ENCODE measurements at places on chromosomes 7 and 10. TPM values are rescaled to one million over a fixed set of nuclear protein-coding genes. Genes with fewer than 3 reads are reported as not detected.
A peak's percentile ranks its signal among the peaks of the same experiment; 100 is the strongest.

- no peak for DNase-seq
These were observed 18.7 kb downstream of the SEC24C start for GRCh38 chr10:73762915-73763314.

DNA sequence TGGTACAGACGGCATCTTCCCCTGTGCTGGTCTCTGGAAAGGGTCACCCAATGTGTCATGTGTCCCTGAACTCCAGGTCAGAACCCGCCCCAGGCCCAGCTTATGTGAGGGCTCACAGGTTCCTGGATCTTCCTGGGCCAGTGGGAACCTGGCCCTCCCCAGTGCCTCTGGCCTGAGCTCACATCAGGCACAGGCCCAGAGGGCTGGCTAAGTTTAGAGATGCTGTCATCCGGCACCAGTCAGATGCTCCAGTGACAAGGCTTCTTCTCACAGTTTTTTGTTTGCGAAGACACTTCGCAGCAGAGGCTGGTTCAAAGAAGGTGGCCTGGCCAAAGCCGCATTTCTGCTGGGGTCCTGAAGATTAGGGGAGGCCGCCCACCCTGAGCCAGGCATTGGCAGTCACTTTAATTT, 11.8 kb downstream of the CAMK2B start:
- DNase-seq = no peak

DNA sequence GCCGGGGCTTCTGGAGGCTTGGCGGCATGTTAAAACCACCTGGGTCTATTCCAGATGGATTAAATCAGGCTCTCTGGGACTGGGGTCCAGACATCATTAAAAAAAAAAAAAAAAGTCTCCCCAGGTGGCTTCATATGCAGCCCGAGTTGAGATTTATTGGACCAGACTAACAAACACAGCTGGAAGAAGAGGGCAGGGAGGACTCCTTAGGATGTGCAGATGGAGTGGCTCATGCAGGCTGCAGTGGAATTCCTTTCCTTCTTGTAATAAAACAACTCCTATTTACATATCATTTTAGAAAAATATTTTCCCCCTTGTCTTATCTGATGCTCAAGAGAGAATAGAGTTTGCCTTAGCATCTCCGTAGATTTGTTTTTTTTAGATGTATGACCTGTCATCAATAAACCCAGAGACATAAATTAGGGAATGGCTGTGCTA, 238.1 kb downstream of the CAMK1D start:
- DNase-seq = no peak

- DNase-seq = peak; percentile 26
These were observed 587 bp downstream of the HOXA10 start for GRCh38 chr7:27173511-27173955.

DNA sequence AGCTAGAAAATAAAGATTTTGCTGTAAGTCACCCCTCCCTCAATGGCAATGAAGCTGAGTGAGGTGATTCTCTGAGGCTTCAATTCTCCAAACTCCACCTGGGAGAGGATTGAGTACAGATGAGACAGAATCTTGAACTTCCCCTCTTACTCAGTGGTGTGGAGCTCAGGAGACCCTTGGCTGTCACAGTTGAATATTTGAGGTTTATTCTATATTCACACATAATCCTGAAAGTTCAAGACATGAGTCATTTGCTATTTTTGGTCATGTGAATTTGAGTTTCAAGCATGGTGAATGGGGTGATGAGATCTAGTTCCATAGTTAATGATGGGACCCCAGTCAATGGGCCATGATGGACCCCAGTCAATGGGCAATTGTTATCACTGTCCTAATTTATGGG, 13.9 kb upstream of the TECTB start:
- DNase-seq = no peak

GRCh38 chr10:11510281-11510680, 101.2 kb downstream of the USP6NL start:
- DNase-seq = no peak

- DNase-seq = no peak
These were observed 60.3 kb downstream of the ATOH7 start for GRCh38 chr10:68171539-68172080.

DNA sequence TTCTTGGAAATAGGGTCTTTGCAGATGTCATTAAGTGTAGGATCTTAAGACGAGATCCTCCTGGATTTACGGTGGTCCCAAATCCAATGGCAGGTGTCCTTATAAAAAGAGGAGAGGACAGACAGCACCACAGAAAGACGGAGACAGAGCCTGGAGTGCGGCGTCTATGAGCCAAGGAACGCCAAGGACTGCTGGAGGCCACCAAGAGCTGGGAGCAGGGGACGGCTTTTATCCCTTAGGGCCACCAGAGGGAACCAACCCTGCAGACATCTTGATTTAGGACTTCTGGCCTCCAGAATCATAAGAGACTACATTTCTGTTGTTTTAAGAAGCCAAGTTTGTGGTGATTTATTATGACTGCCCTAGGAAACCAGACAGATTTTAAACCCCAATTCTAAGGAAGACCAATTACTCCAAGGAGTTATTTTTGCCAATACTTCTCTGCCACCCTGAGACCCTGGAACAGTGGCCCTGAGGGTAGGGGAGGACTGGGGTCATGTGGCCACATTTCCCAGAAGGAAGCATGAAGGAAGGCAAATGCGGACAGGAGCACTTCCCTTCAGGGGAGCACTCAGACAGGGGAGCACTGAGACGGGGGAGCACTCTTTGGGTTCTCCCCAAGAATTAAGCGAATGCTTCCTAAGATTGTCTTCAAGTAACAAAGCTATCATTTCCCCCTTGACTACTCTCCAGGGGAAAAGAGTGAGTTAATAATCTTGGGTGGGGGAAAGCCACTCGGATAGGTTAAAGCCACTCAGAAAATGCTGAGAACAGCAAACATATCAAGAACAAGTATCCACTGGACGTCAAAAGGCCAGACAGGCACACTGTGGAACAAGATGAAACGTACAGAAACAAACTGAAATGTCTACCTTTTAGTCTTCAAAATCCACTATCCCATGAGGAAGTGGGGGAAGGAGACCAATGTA, 67.5 kb downstream of the CHST15 start:
- peak; percentile 31 for DNase-seq

GRCh38 chr7:70436790-70437350, 695.1 kb upstream of the GALNT17 start:
- no peak for DNase-seq

- no peak for DNase-seq
These were observed 9.1 kb downstream of the CELF2 start for GRCh38 chr10:11026773-11027172.

- DNase-seq = no peak
These were observed 81.8 kb downstream of the COL13A1 start for GRCh38 chr10:69883310-69884023.

DNA sequence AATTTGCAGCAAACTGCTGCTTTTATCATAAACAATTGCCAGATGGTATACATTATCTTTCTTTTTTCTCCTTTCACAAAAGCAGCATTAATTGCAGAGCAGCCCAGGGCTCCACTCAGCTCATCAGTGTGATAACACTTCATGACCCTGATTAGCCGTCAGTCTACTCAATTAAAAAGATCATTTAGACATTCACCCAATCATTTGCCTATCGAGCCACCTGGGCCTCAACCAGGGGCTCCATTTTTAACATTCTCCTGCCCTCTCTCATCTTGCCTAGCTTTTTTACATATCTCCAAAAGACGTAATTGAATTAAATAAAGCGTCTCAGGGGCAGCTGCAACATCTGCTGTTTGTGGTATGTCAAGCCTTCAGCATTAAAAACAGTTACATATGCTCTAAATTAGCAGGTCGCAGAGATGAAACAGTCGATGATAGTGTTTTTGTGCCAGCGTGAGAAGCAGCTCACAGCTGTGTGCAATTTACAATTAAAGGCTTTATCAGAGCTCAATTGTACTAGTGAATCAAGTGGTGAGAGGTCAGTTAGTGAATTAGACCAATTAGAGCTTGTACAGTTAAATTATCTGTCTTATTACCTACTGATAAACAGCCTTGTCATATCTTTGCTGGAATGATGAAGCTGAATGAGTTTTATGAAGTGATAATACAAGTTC, 522.5 kb downstream of the ETV1 start:
- no peak for DNase-seq

GRCh38 chr10:132616170-132616995, 78.8 kb downstream of the INPP5A start:
- DNase-seq = no peak

- no peak for DNase-seq
These were observed 9.6 kb upstream of the EBF3 start for GRCh38 chr10:129973674-129974059.

DNA sequence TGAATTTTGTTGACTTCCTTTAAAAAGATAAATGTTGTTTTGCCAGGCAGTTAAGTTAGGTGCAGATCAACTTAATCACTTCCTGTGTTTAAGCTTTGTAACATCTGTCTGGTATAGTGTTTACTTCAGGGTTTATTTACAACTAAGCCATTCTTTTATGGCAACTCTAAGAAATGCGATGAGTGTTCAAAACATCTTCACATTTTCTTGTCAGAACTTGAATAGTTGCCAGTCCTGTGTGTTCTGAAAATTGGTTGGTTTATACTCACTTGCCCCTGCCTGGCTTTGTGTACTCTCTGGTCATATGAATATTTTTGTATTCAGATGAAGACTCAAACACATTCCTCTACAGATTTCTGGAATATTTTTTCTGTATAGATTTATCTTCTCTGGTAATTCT, 327.2 kb downstream of the MDFIC start:
- peak; percentile 30 for DNase-seq

DNA sequence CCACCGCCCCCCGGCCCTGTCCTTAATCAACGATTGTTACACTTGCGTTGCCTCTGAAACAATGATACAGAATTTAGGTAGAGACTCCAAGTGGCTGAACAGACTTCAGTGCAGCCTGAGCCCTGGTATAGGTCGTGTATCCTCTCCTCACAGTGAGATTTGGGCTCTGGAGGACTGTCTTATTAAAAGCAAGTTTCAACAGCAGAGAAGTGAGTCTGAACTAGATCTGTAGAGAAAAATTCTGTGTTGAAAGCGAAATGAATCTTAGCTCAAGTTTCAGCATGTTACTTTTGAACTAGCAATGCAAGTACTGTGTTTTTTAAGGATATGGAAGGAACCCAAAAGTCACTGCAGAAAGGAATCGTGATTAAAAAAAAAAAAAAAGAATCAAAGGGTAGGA, 103.1 kb downstream of the HOXA1 start:
- DNase-seq = no peak

DNA sequence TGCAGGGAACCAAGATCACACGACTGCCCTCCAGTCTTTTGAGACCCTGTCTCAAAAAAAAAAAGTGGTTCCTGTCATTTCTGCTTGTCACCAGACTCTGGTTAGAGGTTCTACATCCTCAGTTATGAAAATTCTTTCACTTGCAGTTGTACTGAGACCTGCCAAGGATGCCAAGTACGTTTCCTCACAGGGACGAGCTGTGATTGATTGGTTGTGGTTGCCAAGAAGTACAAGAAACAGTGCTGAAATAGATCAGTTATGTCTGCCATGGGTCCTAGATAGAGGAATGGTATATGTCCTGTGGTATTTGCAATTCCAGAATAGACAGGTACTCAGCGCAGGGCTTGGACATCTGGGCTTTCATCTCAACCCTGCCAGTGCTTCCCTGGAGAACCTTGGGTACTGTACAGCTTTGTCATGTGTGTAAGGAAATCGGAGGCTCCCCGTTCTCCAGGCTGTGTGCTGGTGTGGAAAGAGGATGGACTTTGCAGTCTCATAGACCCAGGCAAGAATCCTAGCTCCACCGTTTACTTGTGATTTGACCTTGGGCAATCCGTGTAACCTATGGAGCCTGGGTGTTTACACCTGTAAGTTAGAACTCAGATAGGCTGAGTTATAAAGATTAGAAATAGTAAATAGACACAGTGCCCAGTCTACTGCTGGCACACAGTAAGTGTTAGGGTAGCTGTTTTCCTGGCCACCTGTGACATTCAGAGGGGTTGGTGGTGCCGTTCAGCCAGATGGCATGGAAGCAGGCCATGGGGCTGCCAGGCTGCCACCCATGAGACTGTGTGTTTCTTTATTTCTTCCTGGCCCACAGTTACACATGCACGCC, 53.0 kb downstream of the COL13A1 start:
- DNase-seq = no peak

- no peak for DNase-seq
These were observed 141.8 kb upstream of the CDC14C start for GRCh38 chr7:48782511-48782910.

- DNase-seq = no peak
These were observed 224.9 kb downstream of the EXOC4 start for GRCh38 chr7:133477791-133478190.

- no peak for DNase-seq
These were observed 839.9 kb upstream of the LRRTM3 start for GRCh38 chr10:66085906-66086305.

GRCh38 chr10:69573056-69573806, at the start of gene NEUROG3:
Gene NEUROG3, minus strand, starts transcription at chr10:69573422. Its CDS starts 379 bp downstream, at chr10:69573043.
- DNase-seq = no peak

DNA sequence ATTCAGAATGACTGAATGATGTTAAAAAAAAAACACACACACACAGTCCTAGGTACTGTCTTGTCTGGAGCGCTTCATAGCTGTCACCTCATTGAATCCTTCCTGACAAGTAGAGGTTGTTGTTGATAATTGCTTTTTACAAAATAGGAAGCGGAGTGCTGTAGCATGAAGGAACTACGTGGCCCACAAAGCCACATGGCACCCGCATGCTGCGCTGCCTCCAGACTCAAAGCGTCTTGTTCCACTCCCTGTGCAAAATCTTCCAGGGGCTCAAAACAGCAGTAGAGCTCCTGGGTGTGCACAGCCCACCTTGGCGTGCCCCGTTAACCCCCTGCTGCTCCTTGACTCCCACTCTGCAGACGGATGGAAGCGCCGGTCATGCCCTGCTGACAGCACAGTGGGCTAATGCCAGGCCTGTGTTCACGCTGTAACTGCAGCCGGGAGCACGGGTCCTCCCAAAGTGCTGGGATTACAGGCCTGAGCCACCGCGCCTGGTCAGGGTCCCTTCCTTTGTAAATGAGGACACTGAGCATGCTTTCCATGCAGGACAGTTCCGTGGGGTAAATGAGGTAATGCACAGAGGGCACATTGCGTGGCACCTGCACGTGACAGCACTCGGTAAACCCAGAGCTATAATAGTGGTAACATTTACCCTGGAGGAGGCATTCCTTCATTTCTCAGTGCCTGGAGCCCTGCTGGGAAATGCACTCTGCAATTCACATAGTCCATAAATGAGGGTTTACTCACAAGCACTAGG, 91.1 kb upstream of the GNA12 start:
- DNase-seq = no peak

GRCh38 chr7:77833136-77833535, 34.6 kb downstream of the PHTF2 start:
- DNase-seq = no peak

DNA sequence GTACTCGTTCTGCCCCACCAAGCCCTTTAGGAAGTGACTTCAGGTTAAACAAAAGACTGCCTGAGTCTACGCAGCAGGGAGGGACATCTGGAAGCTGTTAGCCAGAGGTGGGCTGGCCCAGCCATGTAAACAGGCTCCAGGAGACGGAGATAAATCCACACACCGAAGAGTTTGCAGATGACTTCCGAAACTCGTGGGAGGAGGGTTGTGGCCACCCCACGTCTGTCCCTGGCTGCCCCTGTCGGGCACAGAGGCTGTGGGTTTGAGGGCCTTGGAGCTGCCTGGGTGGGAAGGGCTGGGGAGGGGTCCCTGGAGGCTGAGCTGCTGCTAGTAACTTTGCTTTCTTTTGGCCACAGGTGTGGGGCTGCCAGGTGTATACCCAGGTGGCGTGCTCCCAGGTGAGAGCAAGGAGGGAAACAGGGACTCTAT, 15.6 kb downstream of the ELN start:
- DNase-seq = no peak

ARL5B gene
- 19.1 TPM for total RNA-seq

IL15RA gene
- 16.1 TPM for total RNA-seq

CFAP58 gene
- total RNA-seq = 0.35 TPM

FBXW4 gene
- total RNA-seq = 20.8 TPM

UTF1 gene
- total RNA-seq = not detected

GDF10 gene
- total RNA-seq = not detected

PILRB gene
- 42.5 TPM for total RNA-seq

ASCC1 gene
- 24.9 TPM for total RNA-seq

OPTN gene
- 79.9 TPM for total RNA-seq

ITGB8 gene
- total RNA-seq = 6.5 TPM
